T-helper 2 cell treated with Interferon-gamma antibody and Interleukin-4, amounts not matched to agents 5 μg/mL and 100 μg/mL, for 36 hours (primary cell): ENCODE measurements at places on chromosomes 4 and X.

DNA sequence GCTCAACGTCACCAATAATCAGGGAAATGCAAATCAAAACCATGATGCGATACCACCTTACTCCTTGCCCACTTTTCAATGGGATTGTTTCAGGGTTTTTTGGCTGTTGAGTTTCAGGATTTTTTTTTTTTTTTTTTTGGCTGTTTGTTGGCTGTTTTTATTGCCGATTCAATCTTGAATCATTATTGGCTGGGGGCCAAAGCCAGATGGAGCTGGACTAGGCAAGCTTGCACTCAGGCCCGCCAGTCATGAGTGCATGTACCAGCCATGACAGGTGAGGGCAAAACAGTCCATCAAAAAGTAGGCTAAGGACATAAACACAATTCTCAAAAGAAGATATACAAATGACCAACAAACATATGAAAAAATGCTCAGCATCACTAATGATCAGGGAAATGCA is 13.3 kb downstream of the YIPF7 start:
- DNase-seq: no peak

GRCh38 chr4:156870131-156870530 is 101.5 kb downstream of the PDGFC start:
- DNase-seq: no peak

- no peak for DNase-seq
Observed at GRCh38 chrX:55029291-55029690, 1.5 kb downstream of the ALAS2 start.

DNA sequence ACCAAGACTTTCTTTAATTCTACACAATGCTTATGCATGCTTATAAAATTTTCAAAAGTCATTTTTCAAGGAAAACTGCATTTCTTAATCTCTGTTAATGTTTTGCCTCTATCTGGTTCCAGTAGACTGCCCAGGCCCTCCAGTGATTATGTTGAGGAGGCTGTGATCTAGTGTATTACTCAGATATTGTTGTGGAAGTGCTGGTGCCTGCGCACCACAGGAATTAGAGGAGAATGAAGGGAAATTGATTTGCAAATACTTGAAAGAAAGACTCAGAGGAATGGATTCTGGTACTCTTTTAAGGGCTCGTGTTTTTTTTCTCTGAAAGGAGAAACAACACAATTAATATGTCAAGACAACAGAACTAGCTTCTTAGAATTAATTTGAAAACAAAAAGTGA is 1015.1 kb downstream of the RPA4 start:
- DNase-seq: no peak

GRCh38 chr4:140943486-140944198 is 187.5 kb upstream of the TBC1D9 start:
- no peak for DNase-seq

GRCh38 chrX:126137899-126138298 is 28.2 kb downstream of the DCAF12L2 start:
- DNase-seq: no peak

DNA sequence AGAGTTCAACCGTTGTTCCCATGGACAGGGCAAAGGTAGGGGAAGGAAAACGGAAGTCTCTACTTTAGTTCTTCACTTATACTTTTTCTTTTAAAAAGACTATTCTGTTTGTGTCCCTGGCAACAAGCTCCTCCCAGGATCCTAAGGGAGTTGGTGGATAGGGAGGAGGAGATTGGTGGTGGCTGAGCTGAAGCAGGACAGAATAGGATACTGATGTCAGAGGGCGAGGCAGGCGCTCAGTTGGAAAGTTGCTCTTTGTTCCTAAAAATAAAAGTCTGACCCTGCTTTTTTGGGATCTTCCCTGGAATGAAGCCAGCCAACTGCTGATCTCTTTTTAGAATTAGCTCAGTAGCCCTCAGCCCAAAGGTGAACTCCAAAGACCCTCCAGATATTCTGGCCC is 104.7 kb downstream of the MGST2 start:
- no peak for DNase-seq

DNA sequence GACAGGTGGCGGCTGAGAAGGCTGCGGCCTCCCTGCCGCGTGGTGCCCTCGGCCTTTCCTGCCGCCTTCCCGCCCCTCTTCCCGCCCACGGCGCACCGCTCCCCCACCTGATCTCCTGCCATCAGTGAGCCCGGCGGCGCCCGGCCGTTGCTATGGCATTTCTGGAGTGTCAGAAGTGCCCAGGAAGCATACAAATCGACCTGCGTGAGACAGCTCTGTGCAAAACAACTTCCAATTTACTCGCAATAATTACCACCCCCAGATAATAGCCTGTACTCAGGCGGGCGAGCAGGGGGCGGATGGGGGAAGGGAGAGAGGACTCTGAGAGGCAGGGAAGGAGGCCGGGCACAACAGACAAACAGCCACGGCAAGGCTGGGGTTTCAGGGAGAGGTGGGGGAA is 16.6 kb upstream of the ERCC6L start:
- no peak for DNase-seq

DNA sequence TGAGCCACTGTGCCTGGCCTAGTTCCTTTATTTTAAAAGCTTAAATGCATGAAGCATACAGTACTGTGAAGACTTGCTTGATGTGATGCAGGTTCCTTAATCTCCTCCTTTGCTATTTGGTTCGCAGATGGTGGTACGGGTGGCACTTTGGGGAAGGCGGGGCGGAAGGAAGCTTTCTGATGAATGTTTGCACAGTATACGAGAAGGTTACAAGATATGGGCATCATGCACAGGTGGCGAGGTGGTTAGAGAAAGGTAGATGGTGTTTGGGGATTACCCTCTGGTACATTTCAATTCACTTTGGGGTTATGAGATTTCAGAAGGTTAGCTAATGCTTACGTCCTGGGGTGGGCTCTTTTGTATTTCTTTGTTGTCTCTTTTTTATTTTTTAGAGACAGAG is 17.2 kb downstream of the RHOH start:
- DNase-seq: no peak

GRCh38 chrX:35456891-35457290 is 341.3 kb upstream of the MAGEB16 start:
- DNase-seq: no peak

DNA sequence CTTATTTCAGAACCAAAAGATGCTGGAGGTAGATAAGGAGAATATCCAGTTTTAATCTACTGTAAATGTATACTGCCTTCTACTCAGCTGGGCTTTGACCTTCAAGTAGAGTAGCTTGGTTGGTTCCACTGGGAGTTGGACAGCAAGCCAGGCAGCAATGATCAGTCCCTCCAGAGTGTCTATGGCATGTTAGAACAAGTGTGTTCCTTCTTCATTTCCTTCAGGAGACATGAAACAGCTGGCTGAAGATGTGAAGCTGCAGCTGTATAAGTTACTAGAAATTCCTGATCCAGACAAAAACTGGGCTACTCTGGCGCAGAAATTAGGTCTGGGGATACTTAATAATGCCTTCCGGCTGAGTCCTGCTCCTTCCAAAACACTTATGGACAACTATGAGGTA is 111.1 kb downstream of the NFKB1 start:
- DNase-seq: no peak

- no peak for DNase-seq
Observed at GRCh38 chr4:163649557-163650091, 155.1 kb downstream of the TMA16 start.

DNA sequence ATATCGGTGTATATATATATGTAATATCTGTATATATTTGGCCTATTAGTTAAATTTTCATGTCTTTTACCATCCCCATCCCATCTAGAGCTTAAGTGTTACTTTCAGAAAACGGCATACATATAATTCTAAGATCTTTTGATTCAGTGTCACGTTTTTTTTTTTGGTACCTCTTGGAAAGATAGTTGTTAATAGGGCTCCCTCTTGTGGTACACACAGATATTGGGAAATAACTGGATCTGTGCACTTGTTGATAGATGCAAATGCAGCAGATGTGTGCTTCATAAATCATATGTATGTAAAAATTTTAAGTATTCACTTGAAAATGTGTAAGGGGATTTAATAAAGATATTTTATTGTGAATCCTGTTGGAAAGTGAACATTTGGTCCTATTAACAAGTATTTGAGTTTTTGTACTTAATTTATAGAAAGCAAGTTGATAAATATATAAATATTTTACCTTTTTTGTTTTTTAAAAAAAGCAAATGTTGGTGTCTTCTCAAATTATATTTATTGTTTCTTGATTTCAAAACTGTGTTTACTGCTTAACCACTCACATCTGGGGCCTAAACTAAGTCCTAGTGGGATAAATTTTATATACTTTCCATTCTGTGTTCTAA is 74.7 kb downstream of the PAQR3 start:
- DNase-seq: no peak
